ENCODE measurements at places on chromosomes 11 and 22.

DNA sequence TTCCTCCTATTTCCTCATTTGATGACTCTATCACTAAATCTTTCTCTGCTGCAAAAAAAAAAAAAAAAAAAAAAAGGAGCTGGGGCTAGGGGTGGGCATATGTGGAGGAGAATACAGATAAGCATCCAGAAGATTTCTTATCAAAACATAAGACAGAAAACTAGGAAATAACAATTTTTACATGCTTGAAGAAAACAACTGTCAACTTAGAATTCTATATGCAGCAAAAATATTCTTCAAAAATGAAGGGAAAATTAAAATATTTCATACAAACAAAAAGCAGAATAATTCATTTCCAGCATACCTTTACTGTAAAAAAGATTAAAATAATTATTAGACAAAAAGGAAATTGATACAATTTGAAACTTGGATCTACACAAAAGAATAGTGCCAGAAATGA, 38.7 kb downstream of the GDPD4 start:
- ATAC-seq, result no peak

GRCh38 chr11:48675945-48676344, 187.4 kb downstream of the OR4A47 start:
- no peak for ATAC-seq

DNA sequence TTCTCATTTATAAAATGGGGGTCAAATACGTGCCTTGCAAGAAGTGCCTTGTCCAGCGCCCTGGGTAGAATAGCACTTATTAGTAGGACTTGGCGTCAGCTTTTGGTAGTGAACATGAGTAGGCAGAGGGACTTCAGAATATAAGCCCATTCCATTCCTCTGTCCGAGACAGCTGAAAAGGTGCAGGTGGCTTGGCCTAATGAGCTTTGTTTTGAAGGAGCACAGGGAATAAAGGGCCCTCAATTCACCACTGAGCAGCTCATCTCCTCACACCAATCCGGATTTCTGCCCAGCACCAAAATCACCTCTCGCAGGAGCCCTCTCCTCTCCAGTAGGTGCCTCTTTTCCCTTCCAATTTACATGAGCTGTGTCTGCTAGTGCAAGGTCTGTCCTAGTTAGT, 91.2 kb downstream of the DSCAML1 start:
- ATAC-seq, result no peak

- no peak for ATAC-seq
These were observed 468 bp downstream of the ZDHHC8 start for GRCh38 chr22:20131859-20132685.

DNA sequence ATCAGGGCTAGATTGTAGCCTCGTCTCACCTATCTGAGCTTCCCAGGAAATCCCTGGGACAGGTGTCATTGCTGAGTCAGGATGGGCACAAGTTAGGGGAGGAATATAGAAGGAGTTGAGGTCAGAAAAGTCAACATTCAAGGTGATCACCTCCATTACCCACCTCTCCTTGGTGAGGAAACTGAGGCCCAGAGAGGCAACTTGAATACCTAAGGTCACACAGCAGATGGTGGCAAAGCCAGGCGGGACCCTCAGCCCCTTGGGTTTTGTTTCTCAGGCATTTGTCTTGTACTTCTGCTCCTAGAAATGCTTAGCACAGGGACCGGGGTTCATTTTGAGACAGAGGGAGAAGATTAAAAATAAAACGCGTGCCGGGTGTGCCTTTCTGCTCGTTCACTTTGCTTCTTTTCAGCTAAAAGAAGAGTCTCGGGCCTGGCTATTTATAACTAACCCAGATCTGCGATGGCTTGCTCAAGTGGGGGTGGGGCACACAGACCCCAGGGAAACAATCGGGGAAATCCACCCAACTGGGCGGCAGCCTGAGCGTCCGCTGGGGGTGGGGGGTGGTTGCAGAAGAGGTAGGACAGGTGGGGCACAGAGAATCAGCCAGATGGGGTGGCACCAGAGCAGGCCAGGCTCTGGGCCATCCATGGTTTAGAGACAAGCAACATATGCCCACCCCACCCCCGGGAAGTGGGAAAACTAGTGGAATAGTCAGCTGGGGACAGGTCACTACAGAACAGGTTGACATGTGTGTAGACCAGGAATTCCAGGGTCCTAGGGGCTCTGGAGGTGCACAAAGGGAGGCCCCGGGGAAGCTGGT, 3.9 kb upstream of the GNAZ start:
- ATAC-seq, result no peak

- ATAC-seq, result no peak
These were observed 968.1 kb downstream of the LRRC4C start for GRCh38 chr11:40491341-40491740.

DNA sequence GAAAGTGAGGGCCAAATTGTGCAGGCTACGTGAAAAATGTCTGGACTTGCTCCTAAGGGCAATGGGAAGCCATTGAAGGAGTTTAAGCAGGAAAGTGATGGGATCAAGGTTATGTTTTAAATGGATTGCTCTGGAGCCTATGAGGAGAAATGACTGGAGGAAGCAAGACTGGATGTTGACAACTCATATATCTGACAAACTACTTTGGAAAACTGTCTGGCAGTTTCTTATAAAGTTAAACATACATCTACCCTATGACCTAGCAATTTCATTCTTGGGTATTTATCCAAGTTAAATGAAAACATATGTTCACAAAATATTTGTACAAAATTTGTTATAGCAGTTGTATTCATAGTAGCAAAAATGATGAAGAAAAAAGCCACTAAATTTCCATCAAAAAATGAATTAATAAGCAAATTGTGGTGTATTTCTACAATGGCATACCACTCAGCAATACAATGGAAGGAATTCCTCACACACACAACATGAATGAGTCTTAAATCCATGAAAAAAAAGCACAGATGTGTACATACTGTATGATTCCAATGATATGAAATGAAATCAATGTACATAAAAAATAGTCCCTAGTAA, 24.1 kb downstream of the FZD4 start:
- no peak for ATAC-seq

GRCh38 chr11:112302226-112302868, 41.7 kb upstream of the PLET1 start:
- ATAC-seq, result no peak

DNA sequence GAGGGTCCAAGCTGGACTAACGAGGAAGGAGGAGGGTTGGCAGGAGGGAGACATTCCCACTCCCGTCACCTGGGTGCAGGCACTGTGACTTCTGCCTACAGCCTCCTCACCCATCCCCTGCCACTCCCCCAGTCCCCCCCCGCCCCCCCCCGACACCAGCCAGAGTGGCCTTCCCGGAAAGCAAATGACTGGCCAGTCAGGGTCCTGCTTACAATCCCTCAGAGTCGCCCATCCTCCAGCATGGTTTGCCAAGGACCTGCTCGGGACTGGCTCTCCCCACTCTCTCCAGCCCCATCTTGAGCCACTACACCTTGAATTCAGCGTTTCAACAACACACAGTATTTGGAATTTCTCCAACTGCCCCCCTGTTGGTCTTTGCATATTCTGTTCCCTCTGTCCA, 59.6 kb downstream of the THAP12 start:
- ATAC-seq, result no peak

Measured in gastroesophageal sphincter (tissue), 4 donors.